ENCODE measurements at places on chromosomes 1 and 21. TPM values are rescaled to one million over a fixed set of nuclear protein-coding genes. Genes with fewer than 3 reads are reported as not detected.
A peak's percentile ranks its signal among the peaks of the same experiment; 100 is the strongest.

- peak; percentile 42 for ATAC-seq
These were observed 36.4 kb downstream of the RXRG start for GRCh38 chr1:165408518-165408917.

DNA sequence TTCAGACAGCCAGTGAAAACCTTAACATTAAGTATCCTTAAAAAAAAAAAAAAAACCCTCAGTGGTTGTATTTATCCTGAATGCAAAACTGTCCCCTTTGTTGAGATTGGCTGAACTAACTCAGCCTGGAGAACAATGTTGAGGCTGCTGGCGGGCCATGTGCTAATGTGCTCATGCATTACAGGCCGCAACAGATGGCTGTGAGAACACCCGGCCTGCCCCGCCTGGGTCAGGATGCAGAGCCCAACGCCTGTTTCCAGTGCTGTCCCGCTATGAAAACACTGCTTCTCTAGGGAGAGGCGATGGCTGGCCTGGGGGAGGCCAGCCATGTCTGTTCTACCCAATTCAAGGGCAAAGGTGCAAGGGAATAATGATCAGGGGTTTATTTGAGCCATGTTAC, 13.8 kb downstream of the OLIG2 start:
- ATAC-seq = peak; percentile 97

- no peak for ATAC-seq
These were observed 5.4 kb upstream of the SIM2 start for GRCh38 chr21:36693489-36694030.

GRCh38 chr1:156419854-156420204, 50.8 kb downstream of the RHBG start:
- ATAC-seq = no peak

DNA sequence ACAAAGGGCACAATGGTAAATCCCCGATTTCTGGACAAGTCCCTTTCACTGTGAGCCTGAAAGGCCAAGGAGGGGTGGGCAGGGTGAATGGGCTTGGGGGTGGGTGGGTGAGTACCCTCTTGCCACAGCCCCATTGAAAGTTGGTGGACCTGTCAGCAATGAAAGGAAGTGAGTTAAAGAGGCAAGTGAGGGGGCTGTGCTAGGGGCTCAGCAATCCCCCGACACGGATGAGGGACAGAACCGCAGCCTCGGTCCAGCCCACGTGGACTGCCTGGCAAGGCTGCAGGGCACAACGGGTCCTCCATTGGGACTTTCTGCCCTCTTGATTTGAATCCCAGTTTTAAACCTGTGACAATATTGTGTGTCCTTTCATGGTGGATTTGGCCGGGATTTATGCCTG, 255.3 kb downstream of the FOXD2 start:
- ATAC-seq = no peak

- no peak for ATAC-seq
These were observed 53.3 kb downstream of the TAS1R2 start for GRCh38 chr1:18805925-18806849.

GRCh38 chr1:107776900-107777663, 187.9 kb downstream of the VAV3 start:
- ATAC-seq = no peak

DNA sequence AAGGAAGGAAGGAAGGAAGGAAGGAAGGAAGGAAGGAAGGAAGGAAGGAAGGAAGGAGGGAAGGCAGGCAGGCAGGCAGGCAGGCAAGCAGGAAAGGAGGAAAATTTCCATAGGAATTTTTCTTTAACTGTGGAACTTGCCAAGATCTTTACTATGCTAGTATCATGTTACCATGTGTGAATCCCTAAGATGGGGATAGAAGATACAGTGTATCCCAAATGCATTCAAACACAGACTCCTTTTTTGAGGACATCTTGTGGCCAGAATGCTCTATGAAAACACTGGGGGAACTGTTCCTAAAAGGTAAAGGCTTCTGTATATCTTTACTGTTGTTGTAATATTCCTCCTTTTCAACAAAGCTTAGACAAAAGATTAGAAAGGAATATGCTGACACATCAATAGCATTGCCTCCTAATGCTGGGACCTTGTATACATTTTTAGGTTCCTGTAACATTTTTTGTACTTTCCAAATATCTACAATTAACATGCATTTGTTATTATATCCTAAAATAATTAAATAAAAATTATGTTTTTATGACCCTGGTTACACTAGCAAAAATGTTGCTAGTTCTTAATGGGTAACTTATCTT, 20.6 kb downstream of the CCDC190 start:
- ATAC-seq = peak; percentile 59

GRCh38 chr21:20515446-20515845, 482.8 kb upstream of the NCAM2 start:
- no peak for ATAC-seq

DNA sequence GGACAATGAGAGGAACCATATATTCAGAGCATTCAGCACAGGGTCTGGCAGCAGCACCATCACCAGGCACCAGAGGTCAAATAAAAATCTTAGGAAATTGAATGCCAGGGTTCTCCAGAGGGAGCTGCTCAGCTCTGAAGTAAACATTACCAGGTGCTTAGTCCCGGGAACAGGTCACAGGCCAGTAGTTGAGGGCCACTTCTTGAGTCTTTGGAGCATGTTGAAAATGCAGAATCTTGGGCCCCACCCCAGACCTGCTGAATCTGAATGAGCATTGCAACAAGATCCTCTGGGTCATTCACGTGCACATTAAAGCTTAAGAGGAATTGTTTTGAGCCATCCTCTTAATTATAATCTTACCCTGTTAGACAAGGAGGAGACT, 33.8 kb downstream of the PHC2 start:
- no peak for ATAC-seq

DNA sequence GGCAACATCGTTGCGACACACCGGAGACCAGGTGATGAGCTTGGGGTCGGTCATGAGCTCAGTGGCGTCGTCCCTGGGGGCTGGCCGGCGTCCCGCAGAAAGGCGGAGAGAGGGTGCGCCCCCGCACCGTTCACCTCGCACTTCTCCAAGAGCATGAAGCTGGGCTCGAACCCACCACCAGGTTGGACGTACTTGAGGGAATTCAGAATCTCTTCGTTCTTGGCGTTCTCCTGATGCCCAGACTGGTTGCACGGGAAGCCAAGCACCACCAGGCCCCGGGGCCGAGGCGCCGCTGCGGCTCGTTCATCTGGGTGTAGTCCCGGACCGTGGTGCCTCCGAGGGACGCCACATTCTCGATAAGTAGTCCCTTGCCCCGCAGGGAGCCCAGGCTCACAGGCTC, 176.6 kb upstream of the ADAMTS5 start:
- no peak for ATAC-seq

GRCh38 chr1:196114193-196114592, 494.0 kb downstream of the KCNT2 start:
- ATAC-seq = no peak

DNA sequence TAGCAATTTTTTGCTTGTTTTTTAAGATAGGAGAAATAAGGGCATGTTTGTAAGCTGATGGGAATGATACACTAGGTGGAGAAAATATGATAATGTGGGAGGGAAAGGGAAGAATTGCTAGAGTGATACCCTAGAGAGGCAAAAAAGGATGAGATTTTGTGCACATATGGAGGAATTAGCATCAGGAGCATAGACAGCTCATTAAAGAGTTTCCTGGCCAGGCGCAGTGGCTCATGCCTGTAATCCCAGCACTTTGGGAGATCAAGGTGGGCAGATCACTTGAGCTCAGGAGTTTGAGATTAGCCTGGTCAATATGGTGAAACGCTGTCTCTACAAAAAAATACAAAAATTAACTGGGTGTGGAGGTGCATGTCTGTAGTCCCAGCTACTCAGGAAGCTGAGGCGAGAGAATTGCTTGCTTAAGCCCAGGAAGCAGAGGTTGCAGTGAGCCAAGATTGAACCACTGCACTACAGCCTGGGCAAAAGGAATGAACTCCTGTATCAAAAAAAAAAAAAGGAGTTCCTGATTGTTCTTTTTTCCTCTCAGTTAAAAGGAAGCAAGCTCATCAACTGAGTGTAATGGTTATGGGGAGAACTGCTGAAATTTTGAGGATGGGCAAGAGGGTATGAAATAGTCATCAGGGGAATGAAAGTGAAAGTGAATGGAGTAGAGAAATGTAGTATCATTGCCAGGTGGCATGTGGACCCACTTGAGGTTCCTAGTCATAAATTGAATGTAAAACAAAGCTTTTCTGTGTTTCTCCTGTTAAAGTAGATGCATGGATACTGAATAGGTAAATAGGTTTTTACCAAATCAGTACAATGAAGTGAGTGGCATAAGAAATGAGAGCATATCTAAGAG, 35.5 kb downstream of the SH3GLB1 start:
- peak; percentile 65 for ATAC-seq

DNA sequence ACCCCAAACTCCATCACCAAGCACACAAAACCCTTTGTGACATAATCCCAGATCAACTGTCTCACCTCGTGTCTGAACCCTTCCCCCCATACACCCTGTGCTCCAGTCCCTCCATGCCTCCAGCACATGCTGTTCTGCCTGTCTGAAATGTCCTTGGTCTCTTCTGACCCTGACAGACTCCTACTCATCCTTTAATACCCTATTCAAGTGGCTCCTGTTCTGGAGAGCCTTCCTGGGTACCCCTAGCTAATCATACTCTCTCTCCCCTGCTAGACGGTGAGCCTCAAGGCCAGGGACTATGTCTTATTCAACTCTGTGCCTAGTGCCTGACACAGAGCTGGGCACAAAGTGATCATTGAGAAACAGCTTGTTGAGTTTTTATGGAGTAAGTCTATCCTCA, 125.0 kb downstream of the LACTBL1 start:
- no peak for ATAC-seq

- no peak for ATAC-seq
These were observed 11.3 kb upstream of the KLF18 start for GRCh38 chr1:44152692-44153091.

DNA sequence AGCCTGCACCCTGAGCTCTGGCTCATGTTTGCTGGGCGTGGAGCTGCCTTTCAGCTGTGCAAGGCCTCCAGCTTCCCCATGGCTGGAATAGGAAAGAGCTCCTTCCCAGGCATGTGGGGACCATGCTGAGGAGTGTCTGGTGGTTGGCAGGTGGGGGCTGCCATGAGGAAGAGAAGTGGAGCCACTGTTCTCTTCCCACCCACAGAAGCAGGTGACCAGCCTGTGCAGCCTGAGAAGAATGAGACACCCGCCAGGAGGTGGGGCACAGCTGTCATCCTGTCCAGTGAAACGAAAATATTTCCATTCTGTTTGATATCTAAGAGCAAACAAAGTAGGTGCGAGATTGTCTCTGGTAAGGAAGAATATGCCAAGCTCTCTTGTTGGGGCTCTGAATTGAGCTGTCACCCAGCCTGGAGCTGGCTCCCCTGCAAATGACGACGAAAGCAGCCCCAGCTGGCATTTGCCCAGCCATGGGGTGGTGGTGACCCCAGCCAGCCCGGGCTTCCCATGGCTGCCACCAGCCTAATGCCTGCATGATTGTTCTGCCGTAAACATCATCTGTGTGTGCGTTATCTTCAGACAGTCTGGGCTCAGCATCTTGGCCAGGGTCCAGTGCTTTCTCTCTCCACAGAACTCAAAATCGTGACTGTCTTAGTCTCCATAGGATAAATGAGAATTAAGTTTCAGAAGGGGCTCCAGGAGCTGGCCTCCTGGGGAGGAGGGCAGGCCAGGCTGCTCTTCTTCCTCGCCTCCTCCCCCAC, 429.8 kb upstream of the VAMP3 start:
- no peak for ATAC-seq

DNA sequence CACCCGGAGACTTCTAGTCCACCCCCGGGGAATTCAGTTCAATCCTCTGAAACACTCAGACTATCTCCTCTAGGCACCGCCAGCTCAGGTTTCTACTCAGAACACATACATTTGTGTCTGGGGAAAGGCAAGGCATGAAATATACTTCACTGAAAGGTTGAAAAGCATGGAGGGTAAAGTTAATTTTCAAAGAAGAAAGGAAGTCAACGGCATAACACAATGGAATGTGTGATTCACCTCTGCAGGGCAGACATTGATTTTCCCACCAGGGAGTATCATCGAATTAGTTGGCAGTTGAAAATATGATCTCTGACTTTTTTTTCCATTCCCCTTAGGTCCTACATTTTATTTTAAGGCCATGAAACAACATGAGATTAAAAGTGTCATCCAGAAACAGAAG, 669.4 kb downstream of the SMYD3 start:
- no peak for ATAC-seq

DNA sequence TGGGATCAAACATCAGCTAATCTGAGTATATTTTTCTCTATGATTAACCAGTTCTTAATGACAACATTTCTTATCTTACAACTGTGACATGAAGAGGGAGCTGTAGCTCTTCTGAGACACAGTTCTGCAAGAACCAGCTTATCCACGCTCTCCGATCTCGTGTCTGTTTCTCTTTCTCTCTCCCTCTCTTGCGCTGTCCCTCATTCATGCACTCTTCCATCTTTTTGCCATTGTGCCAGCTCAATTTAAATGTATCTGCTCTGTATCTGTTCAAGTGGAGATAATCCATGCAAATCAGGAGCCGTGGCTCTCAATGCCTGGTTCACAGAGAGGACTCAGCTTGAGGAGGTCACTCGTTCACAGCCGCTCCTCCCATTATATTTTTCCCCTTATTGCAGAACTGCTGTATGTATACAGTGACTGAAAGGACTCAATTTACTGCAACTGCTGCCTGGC, 494.7 kb upstream of the ADGRL2 start:
- ATAC-seq = peak; percentile 81

GRCh38 chr1:168110896-168111545, 25.7 kb downstream of the GPR161 start:
- ATAC-seq = no peak

DNA sequence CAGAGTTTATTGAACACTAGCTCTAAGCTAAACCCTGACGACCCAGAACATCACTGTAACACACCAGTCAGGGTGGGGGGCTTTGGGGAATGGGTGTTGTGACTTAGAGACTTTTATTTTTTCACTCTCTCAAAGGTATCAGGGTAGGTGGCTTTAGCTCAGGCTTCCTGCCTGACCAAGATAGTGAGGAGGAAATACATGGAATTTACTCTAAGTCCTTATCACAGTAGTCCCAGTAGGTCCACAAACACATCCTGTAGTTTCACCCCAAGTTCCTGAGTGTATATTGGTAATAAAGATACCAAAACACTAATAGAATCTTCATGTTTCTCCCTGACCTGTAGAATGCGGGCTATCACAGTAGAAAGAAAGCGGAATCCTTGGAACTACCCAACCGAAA, 15.1 kb downstream of the GJA5 start:
- no peak for ATAC-seq

The SERTAD4 gene
- 3.9 TPM for total RNA-seq

The PSMG1 gene
- 78.9 TPM for total RNA-seq

The TCP10L gene
- 0.56 TPM for total RNA-seq

The CYP4X1 gene
- 1.8 TPM for total RNA-seq

The KCNJ9 gene
- total RNA-seq = 3.9 TPM

The FCER1A gene
- not detected for total RNA-seq

The CD34 gene
- 0.14 TPM for total RNA-seq

The GJA9 gene
- total RNA-seq = 0.75 TPM

The DENND2C gene
- 0.52 TPM for total RNA-seq

The NGF gene
- total RNA-seq = not detected

The CELF3 gene
- 0.52 TPM for total RNA-seq

The CA14 gene
- total RNA-seq = 86.1 TPM

Data from motor neuron (in vitro differentiated cells).